ENCODE measurements at places on chromosomes 3 and 15.

- DNase-seq: no peak
Measured at GRCh38 chr3:131694376-131694775, 191.6 kb upstream of the MRPL3 start.

GRCh38 chr15:39784638-39785037 is 2.0 kb upstream of the FSIP1 start:
- DNase-seq: no peak

DNA sequence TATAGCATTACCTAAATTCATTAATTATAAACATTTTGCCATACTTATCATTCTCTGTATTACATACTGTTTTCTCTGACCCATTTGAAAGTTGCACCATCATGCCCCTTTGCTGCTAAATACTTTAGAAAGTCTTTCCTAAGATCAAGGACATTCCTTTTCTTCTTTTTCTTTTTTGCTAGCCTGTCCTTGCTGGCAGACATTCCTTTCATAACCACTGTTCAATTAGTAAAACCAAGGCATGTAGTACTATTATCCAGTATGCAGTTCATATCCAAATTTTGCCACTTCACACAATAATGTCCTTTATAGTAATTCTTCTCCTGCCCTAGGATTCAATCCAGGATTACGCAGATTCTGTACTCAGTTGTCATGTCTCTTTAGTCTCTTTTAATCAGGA is 321.0 kb upstream of the C2CD4B start:
- DNase-seq: no peak

- DNase-seq: no peak
Measured at GRCh38 chr3:81446806-81447205, 314.6 kb downstream of the GBE1 start.

DNA sequence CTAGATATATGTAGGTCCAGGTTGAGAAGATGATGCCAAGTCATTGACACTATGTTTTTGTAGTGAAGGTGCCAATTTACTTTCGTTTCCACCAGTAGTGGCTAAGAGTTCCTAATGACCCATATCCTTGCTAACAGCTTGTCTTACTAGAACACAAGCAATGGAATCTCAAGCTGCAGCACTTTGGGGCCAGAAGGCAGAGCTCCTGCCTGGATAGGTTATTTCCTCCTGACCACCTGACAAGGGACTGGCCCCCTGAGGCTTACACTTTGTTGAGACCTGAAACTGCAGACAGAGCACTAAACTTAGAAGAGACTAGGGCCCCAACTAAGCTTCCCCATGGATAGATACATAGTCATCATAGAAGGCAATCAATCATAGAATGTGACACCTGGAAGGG is 11.7 kb downstream of the ONECUT1 start:
- DNase-seq: no peak

- no peak for DNase-seq
Measured at GRCh38 chr3:56775838-56776555, 25.8 kb downstream of the ARHGEF3 start.

GRCh38 chr15:80072285-80072994 is 13.0 kb downstream of the ZFAND6 start:
- DNase-seq: no peak

DNA sequence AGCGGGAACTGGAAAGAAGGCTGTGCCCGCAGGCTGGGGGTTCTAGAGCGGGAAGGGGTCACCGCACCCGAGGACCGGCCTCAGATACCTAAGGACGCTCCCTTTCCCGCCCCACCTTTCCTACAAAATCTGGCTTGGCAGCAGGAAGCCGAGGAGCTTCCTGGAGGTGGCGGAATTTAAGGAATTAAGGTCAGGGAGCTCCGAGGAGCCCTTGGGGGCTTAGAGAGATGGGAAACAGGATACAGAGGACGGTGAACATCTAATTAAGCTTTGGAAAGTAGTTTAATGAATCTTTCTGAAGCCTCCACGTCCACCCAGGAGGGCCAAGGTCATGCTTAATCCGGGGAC is 507 bp upstream of the AP3B2 start:
- DNase-seq: no peak
